Stimulated activated CD4-positive, alpha-beta T cell treated with anti-CD3 and anti-CD28 coated beads, TNF-alpha, amount 100 ng/mL, for 48 hours (primary cell): ENCODE measurements at places on chromosomes 6 and 20.

DNA sequence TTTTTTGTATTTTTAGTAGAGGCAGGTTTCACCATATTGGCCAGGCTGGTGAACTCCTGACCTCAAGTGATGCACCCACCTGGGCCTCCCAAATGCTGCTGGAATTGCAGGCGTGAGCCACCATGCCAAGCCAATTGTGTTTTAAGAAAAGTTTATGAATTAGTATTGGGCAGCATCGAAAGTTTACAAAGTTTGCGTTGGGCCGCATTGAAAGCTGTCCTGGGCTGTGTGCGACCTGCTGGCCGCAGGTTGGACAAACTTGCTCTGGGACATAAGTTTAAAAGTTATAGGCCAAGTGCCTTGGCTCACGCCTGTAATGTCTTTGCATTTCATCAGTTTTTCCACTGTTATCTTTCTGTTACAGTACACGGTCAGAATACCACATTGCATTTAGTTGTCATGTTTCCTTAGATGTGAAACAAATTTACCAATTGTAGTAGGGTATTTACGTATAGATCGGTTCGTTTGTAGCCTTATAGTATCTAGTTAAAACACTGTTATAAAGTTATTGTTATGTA, 39.5 kb downstream of the ASXL1 start:
- DNase-seq: no peak

DNA sequence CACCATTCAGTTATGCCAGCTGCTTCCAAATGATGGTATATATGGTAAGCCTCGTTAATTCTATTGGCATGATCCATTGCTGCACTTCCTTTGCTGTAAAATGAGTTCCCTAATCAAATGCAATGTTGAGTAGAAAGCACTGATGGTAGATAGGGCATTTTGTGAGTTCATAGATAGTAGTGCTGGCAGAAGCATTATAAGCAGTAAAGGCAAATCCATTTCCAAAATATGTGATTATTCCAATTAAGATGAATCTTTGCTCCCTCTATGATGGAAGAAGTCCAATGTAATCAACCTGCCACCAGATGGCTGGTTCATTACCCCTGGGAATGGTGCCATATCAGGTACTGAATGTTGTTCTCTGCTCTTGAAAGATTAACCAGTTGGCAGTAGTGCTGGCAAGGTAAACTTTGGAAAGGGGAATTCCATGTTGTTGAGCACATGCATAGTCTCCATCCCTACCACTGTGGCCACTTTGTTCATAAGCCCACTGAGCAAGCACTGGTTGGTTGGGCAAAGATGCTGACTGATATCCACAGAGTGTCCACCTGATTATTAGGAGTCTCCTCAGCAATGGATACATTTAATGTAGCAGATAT, 5.6 kb upstream of the TBPL1 start:
- DNase-seq: no peak

GRCh38 chr6:36933102-36933501, 21.4 kb upstream of the PI16 start:
- no peak for DNase-seq

DNA sequence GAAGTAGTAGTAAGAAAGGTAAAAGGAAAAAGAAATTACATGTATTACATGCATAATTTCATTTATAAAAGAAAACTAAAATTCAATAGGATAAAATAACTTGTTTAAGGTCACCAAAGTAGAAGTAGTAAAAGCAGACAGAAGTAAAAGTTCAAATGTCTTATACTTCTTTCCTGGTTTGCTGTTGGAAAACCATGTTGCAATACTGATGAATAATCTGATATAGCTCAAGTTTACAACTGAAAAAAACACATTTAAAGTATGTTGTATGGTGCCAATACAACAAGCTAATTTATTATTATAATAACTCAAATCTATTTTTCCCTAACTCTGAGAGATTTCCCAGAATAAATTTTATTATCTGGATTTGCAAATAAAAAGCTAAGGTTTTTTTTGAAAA, 78.3 kb downstream of the PHIP start:
- no peak for DNase-seq

DNA sequence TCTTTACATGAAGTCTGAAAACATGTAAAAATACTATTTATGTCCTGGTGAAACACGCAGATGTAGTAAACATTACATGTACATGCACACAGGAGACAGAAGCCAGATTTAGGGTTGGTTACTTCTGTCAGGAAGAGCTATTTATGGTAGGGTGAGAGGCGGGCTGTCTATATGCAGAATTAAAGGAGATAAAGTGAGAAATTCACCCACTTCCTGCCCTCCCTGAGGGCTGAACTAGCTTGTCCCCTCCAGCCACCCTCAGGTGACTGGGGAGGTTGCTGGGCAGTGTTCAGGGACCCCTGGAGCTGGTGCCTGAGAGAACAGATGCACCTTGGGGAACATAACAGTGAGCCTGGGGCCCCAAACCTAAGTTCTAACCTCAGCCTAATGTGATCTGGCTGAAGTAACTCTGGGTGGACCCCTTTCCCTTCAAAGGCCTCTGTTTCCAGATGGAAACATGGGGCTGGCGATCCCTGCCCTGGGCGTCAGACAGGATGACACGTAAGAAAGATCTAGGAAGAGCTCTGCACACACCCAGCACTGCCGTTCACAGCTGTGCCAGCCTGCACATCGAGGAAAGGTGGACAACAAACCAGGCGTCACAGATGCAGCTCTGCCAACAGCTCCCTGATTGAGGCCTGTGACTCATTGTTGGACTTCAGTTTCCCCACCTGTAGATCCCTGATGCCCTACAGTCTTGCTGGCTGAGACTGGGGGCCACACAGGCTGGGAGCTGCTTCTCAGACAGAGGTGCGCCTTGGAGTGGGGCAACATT, 1.3 kb downstream of the PI16 start:
- DNase-seq: no peak

DNA sequence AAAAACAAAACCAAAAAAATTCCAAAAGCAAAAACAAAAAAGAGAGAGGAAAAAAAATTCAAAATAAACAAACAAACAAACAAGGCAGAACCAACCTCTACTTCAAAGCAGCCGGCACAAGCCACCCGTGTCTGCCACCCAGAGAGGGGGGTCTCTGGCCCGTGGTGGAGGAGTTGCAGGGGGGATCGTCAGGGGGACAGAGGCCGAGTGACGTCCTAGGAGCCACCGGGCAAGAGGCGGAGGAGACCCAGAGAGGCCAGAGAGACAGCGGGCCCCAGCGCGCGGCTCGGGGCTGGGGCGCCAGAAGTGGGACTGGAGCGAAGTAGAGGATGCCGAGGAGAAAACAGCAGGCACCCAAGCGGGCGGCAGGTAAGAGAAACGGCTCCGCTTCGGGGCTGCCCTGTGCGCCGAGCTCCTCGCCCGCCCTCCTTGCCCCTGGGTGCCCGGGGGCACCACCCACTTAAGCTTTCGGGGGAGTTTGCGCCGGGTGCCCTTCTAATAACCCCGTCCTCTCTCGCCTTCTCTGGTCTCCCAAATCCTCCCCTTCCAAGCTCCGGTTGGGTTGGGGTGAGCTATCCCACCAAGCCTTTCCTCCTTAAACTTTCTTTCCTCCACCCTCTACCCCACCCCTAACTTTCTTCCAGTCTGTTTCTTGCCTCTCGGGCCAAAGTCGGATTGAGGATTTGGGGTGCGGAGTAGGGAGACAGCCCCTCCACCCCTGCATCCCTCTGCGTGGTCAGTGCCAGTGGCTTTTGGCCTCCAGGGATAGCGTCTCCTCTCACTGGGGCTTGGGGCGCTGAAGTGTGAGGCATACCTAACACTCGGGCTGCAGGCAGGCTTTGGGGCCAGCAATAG, 1.0 kb downstream of the TSHZ2 start:
- no peak for DNase-seq
